ENCODE measurements at places on chromosomes 1 and 21.
A peak's percentile ranks its signal among the peaks of the same experiment; 100 is the strongest.

DNA sequence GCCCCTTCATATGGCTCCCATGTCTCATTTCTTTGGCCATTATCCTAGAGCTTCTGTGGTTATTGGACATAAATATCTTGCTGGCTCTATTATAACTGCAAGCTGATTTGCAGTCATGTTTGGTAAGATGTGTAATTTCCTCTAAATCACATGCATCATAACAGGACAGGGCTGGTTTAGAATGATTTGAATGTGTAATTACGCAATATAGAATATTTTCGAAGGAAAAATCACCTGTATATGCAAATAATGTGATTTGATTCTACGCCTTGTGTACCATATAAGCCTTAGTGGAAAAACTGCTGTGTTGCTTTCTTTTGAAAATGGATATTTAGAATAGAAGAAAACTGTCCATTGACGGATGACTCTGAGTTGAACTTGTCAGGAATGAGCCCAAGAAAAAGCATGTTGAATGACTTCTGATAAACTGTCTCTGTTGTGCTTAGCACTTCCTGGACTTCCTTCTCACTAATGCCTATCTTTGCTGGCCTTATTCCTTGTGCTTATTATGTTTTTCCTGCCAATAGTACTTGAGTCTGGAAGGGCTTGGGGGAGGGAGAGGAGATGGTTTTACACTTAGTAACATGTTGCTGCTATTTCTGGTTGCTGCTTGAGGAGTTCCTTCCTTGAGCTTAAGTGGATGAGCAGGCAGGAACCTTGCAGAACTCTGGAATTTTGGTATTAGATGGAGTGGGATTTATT is 6.5 kb downstream of the CACHD1 start:
- DNase-seq = no peak

- DNase-seq = no peak
These were observed 99.4 kb upstream of the EDN2 start for GRCh38 chr1:41583658-41584547.

DNA sequence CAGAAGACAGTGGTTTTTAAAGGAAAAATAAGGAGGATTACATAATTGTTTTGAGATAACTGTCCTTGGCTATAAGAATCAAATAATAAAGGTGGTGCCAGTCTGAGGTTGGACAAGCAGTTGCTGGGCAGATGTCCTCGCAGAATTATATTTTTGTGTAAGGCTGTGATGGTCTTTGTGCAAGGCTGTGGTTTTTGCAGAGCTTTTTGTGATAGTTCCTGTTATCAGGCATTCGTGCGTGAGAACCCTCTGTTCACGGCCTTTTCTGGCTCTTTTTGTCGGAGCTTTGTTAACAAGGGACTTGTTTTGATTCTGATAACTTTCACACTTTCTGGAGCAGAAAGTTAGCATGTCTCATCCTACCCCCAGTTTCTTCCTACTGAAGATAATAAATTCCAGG is 33.4 kb downstream of the SH3BP5L start:
- no peak for DNase-seq

DNA sequence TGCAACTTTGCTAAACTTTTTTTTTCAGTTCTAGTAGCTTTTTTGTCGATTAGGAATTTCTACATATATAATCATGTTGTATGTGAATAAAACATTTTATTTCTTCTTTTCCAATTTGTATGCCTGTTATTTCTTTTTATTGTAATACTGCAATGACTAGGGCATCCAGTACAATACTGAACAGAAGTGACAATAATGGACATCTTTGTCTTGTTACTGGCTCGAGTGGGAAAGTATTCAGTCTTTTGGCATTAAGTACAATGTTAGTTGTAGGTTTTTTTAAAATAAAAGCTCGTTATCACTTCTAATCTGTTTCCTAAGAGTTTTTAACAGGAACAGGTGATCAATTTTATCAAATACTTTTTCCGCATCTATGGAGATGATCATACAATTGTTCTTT is 9.8 kb downstream of the STPG1 start:
- DNase-seq = no peak

DNA sequence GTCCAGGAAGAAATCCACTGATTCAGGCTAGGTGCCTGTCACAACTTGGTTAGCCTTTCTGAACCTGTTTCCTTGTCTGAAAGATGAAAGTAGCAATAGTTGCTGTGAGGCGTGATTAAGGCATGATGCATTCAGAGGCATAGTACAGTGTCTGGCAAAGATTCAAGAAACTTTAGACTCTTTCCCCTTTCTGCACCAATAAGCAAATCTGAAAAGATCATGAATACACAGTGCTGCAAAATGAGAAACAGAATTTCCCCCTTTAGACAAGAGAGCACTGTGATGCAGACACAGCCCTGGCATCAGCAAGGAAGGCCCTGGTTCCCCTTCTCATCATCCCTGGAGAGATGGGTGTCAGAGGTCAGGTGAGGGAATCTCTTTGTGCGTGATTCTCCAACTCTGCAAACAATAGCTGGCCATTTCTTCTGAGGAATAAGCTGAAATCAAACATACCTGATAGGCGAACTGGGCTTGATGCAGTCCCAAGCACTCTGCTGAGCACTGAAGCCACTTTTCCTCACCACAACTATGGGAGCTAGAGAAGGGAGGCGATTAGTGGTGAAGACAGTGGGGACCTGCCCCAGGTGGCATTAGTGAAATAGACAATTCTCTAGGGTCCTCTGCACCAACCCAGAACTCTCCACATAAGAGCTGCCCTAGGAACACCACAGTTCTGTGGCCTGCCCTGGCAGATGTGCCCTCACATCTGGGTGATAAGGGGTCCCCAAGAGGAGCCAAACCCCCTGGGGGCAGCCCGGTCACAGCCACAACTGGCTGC is 41.7 kb downstream of the ITPKB start:
- DNase-seq = no peak

GRCh38 chr1:61277121-61277690 is 194.8 kb downstream of the NFIA start:
- peak; percentile 78 for DNase-seq

- no peak for DNase-seq
These were observed 72.4 kb downstream of the AJAP1 start for GRCh38 chr1:4726620-4727341.

DNA sequence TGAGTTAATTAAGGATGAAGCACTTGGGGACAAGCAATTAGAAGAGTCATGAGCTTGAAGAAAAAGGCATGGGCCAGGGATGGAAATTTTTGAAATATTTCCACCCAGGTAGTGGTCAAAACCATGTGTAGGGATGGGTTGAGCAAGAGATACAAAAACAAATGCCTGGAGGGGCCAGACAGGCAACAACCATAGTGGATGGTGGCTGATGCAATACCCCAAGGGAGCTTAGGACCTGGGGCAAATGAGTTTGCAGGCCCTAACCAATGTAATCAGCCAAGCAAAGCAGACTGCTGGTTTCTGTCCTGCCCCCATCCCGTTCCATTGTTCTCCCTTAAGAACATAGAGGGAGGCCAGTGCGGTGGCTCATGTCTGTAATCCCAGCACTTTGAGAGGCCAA is 119.1 kb upstream of the FGGY start:
- no peak for DNase-seq

DNA sequence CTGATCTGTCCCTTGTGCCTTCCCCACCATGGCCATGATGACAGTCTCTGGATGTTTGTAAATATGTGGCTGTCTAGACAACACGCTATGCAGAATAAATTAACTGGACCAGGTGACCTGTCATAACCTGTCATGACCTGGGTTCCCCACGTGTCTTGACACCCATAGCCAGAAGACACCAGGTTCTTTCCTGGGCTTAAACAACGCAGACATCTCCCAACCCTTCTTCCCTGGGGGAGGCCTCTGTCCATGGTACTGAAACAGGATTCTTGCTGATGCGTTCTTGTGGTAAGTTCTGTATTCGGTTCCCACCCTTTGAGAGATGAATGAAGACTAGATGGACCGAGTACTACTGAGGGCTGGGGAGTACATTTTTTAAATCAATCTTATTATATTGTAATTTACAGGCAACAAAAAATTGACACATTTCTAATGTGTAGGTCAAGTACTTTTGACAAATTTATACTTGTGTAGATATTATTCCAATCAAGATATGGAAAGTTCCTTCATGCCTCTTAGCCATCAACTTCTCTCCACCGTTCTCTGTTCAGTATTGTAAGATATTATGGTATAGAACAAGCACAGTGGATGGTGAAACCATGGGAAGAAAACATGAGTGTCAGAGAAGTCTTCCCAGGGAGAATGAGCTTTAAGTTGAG is 738.8 kb downstream of the PTPRU start:
- no peak for DNase-seq

DNA sequence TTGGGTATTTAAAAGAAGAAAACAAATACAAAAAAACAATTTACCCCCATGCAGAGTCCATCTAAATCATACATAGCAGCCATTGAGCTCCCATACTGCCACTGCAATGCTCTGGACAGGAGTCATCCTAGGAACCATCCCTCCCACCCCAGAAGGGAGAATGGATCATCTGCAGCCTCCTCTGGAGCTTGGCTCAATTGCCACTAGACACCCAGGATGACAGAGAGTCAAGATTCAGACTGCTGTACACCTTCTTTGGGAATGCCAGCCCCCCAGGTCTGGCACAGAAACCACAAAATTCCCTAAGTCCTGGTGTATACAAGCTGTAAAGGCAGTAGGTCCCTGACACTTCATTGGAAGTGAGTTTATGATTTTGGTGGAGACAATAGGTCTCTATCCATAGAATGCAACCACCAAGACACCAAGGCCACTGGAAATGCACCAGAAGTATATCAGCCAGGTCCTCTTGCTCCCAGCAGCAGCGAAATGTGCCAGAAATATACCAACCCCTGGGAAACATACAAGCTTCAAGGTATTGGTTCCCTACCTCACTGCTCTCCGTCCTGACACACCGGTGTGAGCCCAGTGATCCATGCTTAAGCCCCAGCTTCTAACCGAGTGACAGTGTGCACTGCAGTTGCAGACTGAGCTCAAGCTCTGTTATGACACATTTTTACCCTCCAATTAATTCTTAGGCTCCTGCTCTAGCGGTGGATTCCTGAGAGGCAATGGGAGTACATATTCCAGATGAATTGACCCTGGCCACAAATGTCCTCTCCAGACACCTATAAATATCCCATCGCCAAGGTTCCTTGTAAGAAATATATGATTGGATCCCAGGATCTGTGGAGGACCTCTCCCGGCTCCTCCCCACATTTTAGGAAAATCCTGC is 4.4 kb downstream of the TAL1 start:
- no peak for DNase-seq

DNA sequence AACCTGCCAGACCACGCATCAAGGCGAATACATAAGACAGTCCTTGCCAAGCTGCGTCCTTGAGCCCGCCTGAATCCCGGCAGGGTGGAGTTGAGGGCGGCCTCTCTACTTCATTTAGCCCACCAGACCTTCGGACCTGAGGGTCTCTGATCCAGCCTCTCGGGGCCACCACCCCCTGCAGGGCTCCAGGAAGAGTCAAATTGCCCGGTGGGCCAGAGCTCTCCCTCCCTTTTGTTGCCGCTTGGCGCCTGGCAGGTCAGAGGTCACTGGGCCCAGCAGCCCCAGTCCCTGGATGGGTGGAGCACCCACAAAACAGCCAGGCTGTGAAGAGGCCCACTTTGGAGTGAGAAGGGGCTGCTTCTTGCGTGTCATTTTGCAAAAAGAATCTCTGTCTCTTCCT is 9.0 kb downstream of the GNG4 start:
- DNase-seq = peak; percentile 50

GRCh38 chr1:225626698-225627097 is 26.2 kb downstream of the ENAH start:
- DNase-seq = no peak

DNA sequence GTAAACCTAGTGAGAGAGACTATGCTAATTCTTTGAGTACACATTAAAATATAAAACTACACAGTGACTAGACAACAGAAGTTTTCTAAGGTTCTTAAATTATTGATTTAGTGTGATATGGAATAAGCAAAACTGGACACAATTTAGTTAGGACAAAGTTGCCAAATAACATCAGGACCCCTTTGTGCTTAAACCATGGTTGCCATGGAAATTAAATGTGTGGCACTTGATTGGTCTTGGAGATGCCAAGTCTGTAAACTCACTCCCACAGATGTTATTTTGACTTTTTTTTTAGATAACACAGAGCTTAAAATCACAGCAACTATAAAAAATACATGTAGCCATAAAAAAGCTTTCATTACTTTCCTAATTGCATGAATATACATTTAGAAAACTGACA is 234.6 kb downstream of the BRINP3 start:
- DNase-seq = no peak

DNA sequence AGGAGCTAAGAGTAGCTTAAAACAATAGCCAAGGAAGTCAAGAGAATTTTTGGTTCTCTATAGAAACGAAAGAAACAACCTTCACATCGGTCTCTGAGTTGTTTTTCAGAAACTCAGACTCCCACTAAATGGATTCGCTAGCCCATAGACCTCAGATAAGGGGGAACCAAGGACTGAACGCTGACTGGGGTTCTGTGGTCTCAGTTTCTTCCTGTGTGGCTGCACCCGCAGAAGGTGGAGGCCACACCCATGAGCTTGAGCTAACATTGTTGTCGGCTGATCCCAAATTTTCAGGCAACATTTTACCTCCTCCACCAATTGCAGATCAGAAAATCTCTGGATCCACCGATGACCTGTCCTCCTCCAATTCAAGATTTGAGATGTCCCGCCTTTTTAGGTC is 456.1 kb downstream of the AJAP1 start:
- no peak for DNase-seq

DNA sequence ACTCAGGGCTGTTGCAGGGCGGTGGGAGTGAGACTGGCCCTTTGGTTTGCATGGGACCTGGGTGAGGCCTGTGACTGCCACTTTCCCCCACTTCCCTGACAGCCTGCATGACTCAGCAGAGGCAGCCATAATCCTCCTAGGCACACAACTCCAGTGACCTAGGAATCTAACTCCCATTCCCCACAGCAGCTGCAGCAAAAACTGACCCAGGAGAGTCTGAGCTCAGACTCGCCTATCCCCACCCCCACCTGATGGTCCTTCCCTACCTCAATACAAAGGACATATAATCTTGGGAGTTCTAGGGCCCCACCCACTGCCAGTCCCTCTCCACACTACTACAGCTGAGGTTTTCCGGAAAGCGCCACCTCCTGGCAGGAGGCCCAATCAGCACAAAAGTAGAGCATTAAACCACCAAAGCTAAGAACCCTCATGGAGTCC is 26.7 kb downstream of the NDC1 start:
- no peak for DNase-seq

- DNase-seq = peak; percentile 82
These were observed at the start of gene SYPL2 for GRCh38 chr1:109466452-109467300. TSS of gene SYPL2 (plus strand) at chr1:109466546. CDS start at chr1:109466844, 298 bp downstream.

DNA sequence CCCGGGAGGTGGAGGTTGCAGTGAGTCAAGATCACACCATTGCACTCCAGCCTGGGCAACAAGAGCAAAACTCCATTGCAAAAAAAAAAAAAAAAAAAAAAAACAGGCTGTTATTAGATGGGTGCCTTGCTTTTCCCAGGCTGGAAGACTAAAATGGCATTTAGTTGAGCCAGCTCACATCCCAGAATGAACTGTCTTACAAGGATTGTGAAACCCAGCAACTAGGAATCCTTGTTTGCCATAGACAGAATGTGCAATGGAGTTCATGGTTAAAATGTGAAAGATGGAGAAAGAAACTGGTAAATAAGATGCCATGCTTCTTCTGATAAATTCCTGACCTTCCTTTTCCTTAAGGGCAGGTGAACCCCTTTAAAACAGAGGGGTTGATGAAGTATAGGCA is 215.8 kb upstream of the GREM2 start:
- no peak for DNase-seq
